ENCODE measurements at places on chromosomes 2 and 18.
A peak's percentile ranks its signal among the peaks of the same experiment; 100 is the strongest.

GRCh38 chr2:4938206-4938605 is 754.0 kb upstream of the SOX11 start:
- DNase-seq, result no peak

GRCh38 chr2:99485824-99486223 is 4.0 kb downstream of the REV1 start:
- DNase-seq, result no peak

DNA sequence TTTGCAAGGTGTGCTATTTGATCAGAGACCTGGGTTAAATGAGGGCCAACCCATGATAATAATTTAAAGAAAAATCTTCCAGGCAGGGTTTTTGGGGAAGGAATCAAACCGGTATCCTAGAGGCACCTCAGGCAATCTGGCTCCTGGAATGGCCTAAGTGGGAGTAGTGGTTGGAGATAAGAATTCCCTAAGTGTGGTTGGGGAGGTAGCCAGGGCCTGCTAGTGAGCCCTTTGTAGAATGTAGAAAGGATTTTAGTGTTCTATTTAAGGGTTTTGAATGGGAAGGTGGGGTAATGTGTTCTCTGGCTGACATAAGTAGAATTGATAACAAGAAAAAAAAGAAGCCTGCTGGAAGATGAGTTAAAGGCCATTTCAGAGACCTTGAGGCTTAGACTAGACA is 422.2 kb downstream of the XIRP2 start:
- no peak for DNase-seq

DNA sequence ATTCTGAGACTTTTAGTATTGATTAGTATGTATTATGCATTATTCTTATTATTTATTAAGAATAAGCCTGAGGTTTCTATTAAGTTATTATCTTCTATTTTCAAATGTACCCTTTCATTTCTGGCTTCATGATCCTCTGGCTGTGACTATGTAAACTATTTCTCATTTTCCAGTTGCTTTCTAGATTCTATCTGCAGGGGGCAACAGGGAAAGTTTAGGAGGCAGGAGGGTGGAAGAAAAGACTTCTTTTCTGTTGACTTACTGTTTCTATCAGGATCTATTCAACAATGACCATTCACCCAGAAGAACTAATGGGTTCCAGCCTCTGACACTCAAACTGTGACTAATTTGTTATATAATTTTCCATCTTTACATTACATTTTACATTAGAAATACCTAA is 653.4 kb upstream of the FSHR start:
- no peak for DNase-seq

- DNase-seq, result no peak
Measured at GRCh38 chr2:236859908-236860307, 225.8 kb upstream of the COPS8 start.

DNA sequence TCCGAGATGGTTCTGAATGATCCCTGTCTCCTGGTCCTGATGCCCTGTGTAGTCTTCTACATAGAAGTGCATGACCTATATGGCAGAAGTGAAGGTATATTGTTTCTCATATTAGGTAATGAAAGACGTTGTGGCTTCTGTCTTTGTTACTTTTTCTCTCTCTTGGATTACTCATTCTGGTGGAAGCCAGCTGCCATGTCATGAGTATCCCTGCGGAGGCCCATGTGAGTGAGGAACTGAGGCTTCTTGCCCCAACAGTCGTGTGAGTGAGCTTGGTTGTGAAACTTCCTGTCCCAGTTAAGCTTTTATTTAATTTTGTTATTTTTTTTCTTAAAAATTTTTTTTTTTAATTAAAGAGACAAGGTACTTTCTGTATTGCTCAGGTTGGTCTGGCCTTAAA is 134.7 kb downstream of the UBR3 start:
- DNase-seq, result no peak

DNA sequence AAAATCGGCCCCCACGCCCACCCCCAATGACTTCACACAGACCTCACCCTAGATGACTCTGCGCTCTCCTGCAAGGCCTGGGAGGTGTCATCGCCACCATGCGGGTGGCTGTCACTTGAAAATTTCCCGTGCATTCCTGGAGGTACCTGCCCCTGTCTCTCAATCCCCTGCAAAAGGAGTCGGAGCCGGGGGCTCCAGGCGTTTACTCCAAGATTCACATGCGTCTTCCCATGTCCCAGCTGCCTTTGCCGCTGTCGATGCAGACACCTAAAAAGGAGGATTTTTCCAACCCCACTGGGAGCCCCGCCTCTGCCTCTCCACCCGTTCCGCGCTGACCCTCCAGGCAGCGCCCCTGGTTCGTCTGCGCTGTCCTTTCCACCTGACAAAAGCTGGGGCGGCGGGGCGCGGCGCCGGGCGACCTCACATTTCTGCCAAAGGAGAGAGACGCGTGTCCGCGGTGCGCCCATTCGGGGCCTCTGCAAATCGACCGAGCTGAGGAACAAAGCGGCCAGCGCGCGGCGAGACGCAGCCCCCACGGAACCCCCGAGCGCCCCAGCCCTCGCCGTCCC is 667 bp downstream of the REEP1 start:
- no peak for DNase-seq

GRCh38 chr18:13582178-13582670 is 144.1 kb downstream of the FAM210A start:
- no peak for DNase-seq

- no peak for DNase-seq
Measured at GRCh38 chr18:34909637-34910364, 131.4 kb upstream of the MAPRE2 start.

DNA sequence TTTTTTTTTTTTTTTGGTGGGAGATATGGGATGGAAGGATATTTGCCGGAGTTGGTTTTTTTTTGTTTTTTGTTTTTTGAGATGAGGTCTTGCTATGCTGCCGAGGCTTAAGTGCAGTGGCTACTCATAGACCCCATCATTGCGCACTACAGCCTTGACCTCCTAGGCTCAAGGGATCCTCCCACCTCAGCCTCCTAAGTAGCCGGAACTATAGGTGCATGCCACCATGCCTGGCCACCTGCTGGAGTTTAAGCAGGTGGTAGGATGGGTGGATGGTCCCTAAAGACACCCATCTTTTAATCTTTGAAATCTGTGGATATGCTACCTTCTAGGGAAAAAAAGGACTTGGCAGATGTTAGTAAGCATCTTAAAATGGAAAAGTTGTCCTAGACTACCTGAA is 169.8 kb downstream of the TGIF1 start:
- no peak for DNase-seq

DNA sequence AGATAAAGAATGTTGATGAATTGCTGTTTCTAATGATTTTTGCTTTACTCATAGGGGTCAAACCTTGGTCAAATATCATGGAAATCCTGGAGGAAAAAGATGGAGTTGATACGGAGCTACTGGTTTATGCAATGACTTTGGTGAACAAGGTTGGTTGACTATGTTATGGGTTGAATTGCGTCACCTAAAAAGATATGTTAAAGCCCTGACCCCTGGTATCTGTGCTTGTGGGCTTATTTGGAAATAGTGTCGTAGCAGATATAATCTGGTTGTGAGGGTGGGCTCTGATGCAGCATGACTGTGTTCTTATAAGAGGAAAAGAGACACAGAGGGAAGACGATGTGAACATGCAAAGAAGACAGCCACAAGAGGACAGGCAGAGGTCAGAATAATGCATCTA is 226.2 kb downstream of the TPGS2 start:
- DNase-seq, result no peak

DNA sequence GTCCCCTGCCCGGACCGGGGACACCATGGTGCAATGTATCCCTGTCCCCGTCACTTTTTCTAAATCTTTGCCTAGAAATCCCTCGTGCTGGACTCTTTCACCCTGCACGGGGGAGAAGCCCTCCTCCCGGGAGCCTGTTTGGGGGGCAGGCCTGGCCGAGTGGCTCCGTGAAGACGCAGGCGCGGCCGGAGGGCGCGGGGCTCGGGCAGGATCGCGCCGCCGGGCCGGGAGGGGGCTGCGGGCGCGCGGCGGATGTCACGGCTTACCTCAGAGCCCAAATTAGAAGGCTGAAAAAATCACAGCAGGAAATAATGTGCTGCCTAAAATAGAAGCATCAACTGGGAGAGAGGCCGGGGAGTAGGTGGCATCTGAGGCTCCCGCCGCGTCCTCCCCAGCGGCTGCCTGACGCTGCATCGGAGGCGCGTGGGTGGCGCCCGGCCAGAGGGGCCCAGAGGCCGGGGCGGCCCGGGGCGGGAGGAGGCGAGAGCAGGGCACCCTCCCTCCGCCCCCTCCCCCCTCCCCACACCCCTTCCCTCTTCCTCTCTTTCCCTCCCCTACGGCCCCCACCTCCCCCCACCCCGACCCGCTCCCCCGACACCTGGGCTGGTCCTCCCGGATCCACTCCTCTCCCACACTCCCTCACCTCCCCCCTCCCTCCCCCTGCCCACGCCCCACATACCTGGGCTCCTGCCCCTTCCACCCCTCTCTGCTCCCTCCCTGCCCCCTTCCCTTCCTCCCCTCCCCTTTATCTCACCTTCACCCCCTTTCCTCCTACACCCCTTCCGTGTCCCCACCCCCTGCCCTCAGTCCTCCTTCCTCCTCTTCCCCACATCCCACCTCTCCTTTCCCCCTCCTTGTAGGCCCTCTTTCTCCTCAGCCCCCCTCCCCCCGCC is 51.9 kb downstream of the SLC4A1AP start:
- peak; percentile 28 for DNase-seq

- no peak for DNase-seq
Measured at GRCh38 chr2:8606649-8607550, 75.0 kb upstream of the ID2 start.
